ENCODE measurements at places on chromosomes 12 and 14. TPM values are rescaled to one million over a fixed set of nuclear protein-coding genes. Genes with fewer than 3 reads are reported as not detected.

HOXC12 gene
- 0.02 TPM for polyA plus RNA-seq

RNFT2 gene
- polyA plus RNA-seq = 0.56 TPM

HCAR1 gene
- polyA plus RNA-seq = 3.0 TPM

G2E3 gene
- polyA plus RNA-seq = 4.5 TPM

LUM gene
- polyA plus RNA-seq = 17.0 TPM

MRPL52 gene
- polyA plus RNA-seq = 54.2 TPM

CDKN3 gene
- polyA plus RNA-seq = 6.1 TPM

FSCB gene
- polyA plus RNA-seq = not detected

AJUBA gene
- polyA plus RNA-seq = 1.6 TPM

SERPINA9 gene
- not detected for polyA plus RNA-seq

ATP5MC2 gene
- 423 TPM for polyA plus RNA-seq

Data from adipose tissue (tissue), 3 donors.